ENCODE measurements at places on chromosomes 4 and X.

- DNase-seq = no peak
Measured at GRCh38 chr4:128639541-128640270, 169.8 kb upstream of the JADE1 start.

DNA sequence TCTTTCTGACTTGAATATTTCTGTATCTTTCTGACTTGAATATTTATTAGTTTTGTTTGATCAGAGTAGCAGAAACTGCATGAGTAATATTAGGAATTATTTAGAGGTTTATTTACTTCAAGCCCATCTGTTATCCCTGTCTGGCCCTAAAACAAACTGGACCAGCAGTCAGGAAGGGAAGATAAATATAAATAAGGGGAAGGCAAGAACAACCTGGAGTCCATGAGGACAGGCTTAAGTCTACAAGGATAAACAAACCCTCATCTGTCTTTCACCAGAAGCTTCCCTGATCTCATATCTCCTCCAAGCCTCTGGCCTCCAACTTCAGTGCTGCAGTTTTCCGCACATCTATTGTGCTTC, 524.9 kb downstream of the CENPC start:
- DNase-seq = no peak

GRCh38 chr4:179894066-179894778, 2349.0 kb upstream of the TENM3 start:
- no peak for DNase-seq

GRCh38 chrX:30971774-30972603, 82.9 kb upstream of the TAB3 start:
- no peak for DNase-seq

DNA sequence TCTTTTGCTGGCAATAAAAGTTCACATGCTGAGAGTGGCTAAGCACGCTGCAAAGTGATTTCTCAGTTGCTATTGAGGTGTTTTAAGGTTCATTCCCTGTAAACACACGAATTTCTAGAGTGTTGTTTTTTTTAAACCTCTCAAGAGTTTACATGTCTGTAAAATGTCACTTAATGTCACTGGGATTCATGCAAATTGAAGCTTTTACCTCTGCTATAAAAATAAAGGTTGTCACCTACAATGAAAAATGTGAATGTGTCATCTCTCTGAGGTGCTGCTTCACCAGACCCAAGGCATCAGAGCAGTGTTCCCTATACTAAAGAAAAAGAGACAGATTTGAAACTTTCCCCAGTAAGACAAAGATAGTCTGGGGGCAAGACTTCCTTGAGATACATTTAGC, 127.0 kb downstream of the PPA2 start:
- no peak for DNase-seq

- DNase-seq = no peak
Measured at GRCh38 chr4:56282004-56282403, 105.3 kb downstream of the AASDH start.

DNA sequence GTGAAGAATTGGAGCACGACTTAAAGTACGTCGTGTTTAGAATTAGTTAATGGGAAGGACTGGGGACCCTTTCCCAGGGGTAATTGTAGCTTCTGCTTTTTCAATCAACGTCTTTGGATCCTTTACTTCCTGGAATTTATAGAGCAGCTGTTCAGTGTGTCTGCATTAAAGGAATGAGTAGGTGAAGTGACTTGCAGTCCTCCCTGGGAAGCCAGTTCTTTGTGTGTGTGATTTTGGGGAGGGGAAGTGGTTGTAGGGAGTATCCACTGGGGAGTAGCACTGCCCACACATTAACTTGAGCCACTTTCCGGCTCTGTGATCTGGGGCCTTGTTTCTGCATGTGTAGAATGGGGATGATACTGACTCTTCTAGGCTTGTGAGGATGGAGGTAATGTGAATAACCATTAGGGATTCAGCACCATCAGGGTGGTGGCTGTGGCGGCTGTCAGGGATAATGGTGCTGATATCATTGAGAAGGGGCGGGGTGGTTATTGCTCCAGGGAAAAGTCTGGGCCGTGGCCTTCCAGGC, 54.7 kb downstream of the TMEM131L start:
- DNase-seq = no peak

DNA sequence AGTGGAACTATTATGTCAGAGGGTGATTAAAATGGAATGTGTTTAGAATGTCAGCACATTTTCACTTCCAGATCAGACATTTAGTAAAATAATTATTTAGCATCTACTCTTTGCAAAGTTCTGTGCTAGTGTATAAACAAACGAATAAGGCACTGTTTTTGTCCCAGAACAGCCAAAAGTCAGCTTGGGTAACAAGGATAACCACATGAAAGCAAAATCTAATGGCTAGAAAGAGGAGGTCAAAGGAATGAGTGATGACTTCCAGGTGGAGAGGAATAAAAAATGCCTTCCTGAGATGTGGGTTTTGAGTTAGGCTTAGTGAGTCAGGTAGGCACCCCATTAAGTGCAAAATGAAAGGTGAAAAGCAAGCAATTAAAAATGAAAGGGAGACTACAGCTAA, 112.6 kb downstream of the ATP10D start:
- DNase-seq = no peak

GRCh38 chr4:158035662-158036195, 137.1 kb downstream of the GASK1B start:
- DNase-seq = no peak

- DNase-seq = no peak
Measured at GRCh38 chr4:55346851-55347255, 811 bp downstream of the SRD5A3 start.

DNA sequence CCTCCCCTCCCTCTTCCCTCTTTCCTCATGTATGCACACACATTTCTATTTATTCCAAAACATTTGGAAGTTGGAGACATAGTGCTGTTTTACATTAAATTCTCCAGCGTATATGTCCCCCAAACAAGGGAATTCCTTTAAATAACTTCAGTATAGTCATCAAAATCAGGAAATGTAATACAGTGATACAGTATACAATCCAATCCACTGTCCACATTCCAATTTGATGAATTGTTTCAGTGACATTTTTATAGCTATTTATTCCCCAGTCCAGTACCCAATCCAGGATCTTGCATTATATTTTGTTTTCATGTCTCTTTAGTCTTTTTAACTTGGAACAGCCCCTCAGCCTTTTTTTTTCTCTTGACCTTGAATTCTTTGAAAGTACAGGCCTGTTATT, 233.0 kb downstream of the DKK2 start:
- no peak for DNase-seq

GRCh38 chr4:48467891-48468290, 15.3 kb upstream of the SLC10A4 start:
- no peak for DNase-seq

DNA sequence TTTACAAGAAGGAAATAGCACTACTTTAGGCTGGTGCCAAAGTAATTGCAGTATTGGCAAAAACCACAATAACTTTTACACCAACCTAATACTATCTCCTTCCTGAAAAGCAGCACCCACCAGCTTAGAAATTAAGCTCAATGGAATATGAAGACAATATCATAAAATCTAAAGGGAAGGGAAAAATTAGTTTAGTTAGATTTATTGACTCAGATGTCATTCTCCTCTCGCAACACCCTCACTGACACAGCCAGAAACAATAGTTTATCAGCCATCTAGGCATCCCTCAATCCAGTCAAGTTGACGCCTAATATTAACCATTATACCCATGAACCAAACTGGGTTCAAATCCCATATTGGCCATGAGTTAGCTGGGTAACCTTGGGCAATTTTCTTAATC, 820.4 kb upstream of the EPHA5 start:
- DNase-seq = no peak

- DNase-seq = no peak
Measured at GRCh38 chr4:30763321-30763727, 43.2 kb downstream of the PCDH7 start.

DNA sequence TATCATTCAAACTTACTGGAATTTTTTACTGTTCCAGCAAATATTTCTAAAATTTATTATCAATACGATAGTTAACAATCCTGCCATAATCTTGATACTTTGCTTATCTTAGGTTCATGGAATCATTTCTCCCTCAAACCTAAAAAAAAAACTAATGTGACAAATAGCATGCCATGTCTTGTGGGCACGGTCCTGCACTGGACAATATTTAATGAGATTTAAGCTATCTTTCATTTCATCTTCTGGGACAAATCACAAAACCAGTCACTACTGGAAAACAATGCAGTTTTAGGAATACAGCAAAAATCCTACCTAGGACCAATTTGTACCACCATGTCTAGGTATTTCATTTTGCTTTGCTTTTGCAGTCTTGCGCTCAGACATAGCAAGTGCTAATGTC, 93.7 kb downstream of the FRYL start:
- no peak for DNase-seq

DNA sequence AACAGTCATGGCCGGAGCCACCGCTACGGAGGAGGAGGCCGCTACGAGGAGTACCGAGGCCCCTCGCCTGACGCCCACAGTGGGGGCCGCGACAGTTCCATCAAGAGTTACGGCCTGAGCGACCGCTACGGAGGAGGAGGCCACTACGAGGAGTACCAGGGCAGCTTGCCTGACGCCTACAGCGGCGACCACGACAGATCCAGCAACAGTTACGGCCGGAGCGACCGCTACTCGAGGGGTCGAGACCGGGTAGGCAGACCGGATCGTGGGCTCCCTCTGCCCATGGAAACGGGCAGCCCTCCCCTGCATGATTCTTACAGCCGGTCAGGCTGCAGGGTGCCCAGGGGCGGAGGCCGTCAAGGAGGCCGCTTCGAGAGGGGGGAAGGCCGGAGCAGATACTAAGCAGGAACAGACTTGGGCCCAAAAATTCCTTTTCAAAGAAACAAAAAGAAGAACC, 3.1 kb downstream of the RBMXL3 start:
- DNase-seq = no peak

- DNase-seq = no peak
Measured at GRCh38 chrX:22389556-22390179, 117.0 kb downstream of the CBLL2 start.

DNA sequence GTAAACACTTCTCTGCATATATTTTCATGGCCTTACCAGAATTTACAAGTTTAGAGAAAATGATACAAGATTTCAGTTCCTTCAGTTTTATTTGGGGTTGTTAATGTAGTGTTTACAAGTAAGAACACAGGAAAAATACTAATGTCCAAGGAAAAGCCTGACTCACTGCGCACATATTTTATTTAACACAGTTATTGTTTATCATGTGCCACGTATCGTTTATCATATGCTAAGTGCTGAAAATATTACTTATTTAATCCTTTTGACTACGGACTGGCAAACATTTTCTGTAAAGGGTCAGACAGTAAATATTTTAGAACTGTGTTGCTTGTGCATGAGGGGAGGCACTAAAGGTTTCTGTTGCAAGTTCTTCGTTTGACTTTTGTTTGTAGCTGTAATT, 794 bp downstream of the HSD17B13 start:
- DNase-seq = no peak

- no peak for DNase-seq
Measured at GRCh38 chr4:15349531-15349935, 78.3 kb upstream of the C1QTNF7 start.

- DNase-seq = no peak
Measured at GRCh38 chrX:80354966-80355465, 65.2 kb upstream of the TENT5D start.

- DNase-seq = no peak
Measured at GRCh38 chrX:100407784-100408712, 2.0 kb downstream of the PCDH19 start.

- DNase-seq = no peak
Measured at GRCh38 chrX:56368962-56369361, 136.8 kb downstream of the KLF8 start.

GRCh38 chrX:17098516-17099247, 152.2 kb downstream of the REPS2 start:
- DNase-seq = no peak

DNA sequence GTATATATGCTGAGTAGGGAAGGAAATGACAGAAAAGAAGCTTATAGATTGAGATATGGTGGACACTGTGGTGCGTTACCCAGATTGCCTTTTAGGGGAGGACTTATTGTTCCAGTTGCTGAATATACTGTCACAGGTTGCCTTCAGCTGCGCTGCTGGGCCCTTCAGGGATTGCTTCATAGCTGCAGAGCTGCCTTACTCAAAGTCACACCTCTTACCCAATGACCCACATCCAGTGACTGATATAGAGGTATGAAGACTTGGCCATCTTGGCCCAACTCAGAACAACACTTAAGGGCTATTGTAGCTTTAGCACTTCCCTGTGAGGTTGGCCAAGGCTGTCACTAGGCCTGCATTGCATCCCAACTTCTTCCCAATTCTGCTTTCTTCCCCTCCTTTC, 63.4 kb upstream of the TMEM164 start:
- DNase-seq = no peak

DNA sequence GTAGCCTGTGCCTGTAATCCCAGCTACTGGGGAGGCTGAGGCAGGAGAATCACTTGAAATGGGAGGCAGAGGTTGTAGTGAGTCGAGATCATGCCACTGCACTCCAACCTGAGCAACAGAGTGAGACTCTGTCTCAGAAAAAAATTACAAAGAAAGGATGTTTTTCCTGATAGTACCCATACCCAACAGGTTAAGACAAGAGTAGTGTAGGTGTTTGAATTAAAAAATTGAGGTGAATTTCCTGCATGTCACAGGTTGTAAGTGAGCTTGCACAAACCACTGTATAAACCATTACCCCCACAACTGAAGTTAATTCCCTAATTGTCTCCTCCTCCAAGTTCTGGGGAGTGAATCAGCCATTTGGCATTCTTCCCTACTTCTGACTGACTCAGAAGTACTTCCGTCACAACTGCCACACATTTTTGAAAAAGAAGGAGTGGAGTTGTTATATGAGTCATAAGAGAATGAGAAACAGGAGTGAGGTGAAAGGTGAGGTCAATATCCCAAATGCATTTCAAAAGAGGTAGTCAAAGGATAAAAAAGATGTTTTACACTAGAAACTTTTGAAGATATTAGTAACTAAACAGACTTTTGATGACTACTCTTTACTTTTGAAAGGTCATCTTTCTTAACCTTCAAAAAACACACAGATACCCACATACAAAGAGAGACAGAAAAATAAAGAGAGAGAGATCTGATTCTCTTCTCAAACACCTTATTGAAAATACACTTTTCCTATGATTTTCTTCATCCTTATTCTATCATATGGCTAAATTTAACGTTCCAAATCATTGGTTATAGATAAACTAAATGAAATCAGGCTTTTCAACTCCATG, 134.5 kb downstream of the BTC start:
- DNase-seq = no peak

DNA sequence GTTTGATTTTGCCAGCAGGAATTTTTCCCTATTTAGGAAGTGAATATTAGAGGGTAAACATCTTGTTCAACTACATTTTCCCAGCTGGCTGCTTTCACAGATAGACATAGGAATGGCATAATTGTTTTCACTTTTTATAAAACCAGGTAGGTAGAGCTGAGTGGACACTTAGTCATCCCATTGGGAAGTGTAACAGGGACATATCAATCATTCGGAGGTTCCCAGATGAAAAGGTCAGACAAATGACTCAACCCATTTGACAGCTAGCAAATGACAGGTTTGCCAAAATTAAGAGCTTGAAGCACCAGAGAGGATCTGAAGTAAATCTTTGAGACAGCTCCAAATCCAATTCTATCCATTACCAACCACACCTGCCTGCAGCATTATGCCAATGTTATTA, 205.3 kb downstream of the SLC39A8 start:
- DNase-seq = no peak

- DNase-seq = no peak
Measured at GRCh38 chr4:112564706-112565270, 48.8 kb upstream of the NEUROG2 start.

GRCh38 chr4:84968925-84969324, 2.4 kb upstream of the WDFY3 start:
- DNase-seq = no peak

GRCh38 chr4:84263415-84263814, 235.7 kb downstream of the NKX6-1 start:
- DNase-seq = no peak

All from effector CD4-positive, alpha-beta T cell (primary cell).